IMR-90 (cell line): ENCODE measurements at places on chromosomes 12 and 14. TPM values are rescaled to one million over a fixed set of nuclear protein-coding genes. Genes with fewer than 3 reads are reported as not detected.

The AQP6 gene
- not detected in 2 replicates for total RNA-seq

The DPY19L2 gene
- total RNA-seq, result 0.90 and 1.4 TPM in 2 replicates

The BCL2L14 gene
- not detected in 2 replicates for total RNA-seq

The ACTR6 gene
- 10.2 and 20.6 TPM in 2 replicates for total RNA-seq

The LRFN5 gene
- 3.6 TPM in 2 replicates for total RNA-seq

The CACNA1C gene
- 1.6 and 1.9 TPM in 2 replicates for total RNA-seq

The ADAM21 gene
- total RNA-seq, result 0.28 and 0.36 TPM in 2 replicates

The SUDS3 gene
- total RNA-seq, result 13.8 and 23.9 TPM in 2 replicates

The TAS2R42 gene
- total RNA-seq, result not detected in 2 replicates

The CCDC91 gene
- total RNA-seq, result 14.7 and 17.5 TPM in 2 replicates

The TGM1 gene
- 0.56 and 0.72 TPM in 2 replicates for total RNA-seq

The NFE2 gene
- total RNA-seq, result 0.18 and 0.28 TPM in 2 replicates

The AGAP2 gene
- 0.18 and 0.28 TPM in 2 replicates for total RNA-seq

The HOXC9 gene
- not detected in 2 replicates for total RNA-seq

The INHBC gene
- not detected in 2 replicates for total RNA-seq

The GYS2 gene
- not detected in 2 replicates for total RNA-seq

The ITGA5 gene
- 144 and 159 TPM in 2 replicates for total RNA-seq

The TOMM20L gene
- total RNA-seq, result not detected in 2 replicates

The TSHR gene
- not detected in 2 replicates for total RNA-seq

The ESPL1 gene
- total RNA-seq, result 5.6 and 6.5 TPM in 2 replicates

The REC8 gene
- 0.36 and 0.56 TPM in 2 replicates for total RNA-seq

The WDR89 gene
- 10.2 and 22.5 TPM in 2 replicates for total RNA-seq

The GPR65 gene
- total RNA-seq, result 0.18 and 0.28 TPM in 2 replicates

The SLCO1B1 gene
- not detected in 2 replicates for total RNA-seq

The NINJ2 gene
- not detected in 2 replicates for total RNA-seq

The TPH2 gene
- not detected in 2 replicates for total RNA-seq

The CLIP1 gene
- 54.8 and 58.9 TPM in 2 replicates for total RNA-seq

The HOXC4 gene
- total RNA-seq, result under 0.01 TPM in 1 of 2 replicates, not detected in the other
